ENCODE measurements at places on chromosomes 12 and 14. TPM values are rescaled to one million over a fixed set of nuclear protein-coding genes. Genes with fewer than 3 reads are reported as not detected.

Gene ALDH2
- total RNA-seq, result 57.9 TPM

Gene DEPDC4
- total RNA-seq, result 3.9 TPM

Gene NEUROD4
- total RNA-seq, result not detected

Gene PZP
- total RNA-seq, result not detected

Gene NYNRIN
- 42.7 TPM for total RNA-seq

Gene GNG2
- 19.5 TPM for total RNA-seq

Gene STXBP6
- total RNA-seq, result 6.1 TPM

Gene ETNK1
- total RNA-seq, result 28.4 TPM

Gene MAP3K9
- total RNA-seq, result 0.15 TPM

Gene KCNK10
- not detected for total RNA-seq

Gene NKX2-1
- not detected for total RNA-seq

Gene PMCH
- total RNA-seq, result not detected

Gene DPF3
- 13.9 TPM for total RNA-seq

Gene CIDEB
- total RNA-seq, result 1.5 TPM

Gene SDR9C7
- total RNA-seq, result 0.15 TPM

Gene GPD1
- not detected for total RNA-seq

Gene KRT1
- not detected for total RNA-seq

Gene JAG2
- total RNA-seq, result 1.6 TPM

Gene TSPAN11
- total RNA-seq, result 1.0 TPM

Gene FGF23
- not detected for total RNA-seq

Gene MLF2
- 178 TPM for total RNA-seq

Gene APOF
- total RNA-seq, result not detected
